Suppressor macrophage treated with lipopolysaccharide for 4 hours (primary cell): ENCODE measurements at places on chromosomes 16 and 17.

DNA sequence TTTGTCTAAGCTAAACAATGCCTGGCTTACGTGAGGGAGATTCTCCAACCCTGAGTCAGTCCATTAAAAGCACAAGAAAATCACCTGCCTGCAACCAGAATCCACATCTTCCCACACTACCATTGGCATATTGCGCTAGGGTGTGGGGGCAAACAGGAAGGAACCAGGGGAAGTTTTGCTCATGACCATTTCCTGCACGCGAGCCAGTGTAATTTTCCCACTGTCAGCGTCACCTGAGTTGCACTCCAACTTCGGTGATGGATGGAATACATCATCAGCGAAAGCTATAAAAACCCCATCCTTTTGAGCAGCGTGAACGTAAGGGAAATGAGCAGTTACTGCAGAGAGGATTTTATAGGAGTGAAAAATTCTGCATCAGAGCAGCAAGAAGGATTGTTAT, 167.9 kb upstream of the NOL11 start:
- peak; percentile 87 for DNase-seq

GRCh38 chr17:72466199-72466598, 345.4 kb downstream of the SOX9 start:
- DNase-seq = no peak

GRCh38 chr17:2123375-2124251, 68.7 kb downstream of the HIC1 start:
- DNase-seq = peak; percentile 91

- no peak for DNase-seq
These were observed 25.1 kb downstream of the SALL1 start for GRCh38 chr16:51125992-51126391.

DNA sequence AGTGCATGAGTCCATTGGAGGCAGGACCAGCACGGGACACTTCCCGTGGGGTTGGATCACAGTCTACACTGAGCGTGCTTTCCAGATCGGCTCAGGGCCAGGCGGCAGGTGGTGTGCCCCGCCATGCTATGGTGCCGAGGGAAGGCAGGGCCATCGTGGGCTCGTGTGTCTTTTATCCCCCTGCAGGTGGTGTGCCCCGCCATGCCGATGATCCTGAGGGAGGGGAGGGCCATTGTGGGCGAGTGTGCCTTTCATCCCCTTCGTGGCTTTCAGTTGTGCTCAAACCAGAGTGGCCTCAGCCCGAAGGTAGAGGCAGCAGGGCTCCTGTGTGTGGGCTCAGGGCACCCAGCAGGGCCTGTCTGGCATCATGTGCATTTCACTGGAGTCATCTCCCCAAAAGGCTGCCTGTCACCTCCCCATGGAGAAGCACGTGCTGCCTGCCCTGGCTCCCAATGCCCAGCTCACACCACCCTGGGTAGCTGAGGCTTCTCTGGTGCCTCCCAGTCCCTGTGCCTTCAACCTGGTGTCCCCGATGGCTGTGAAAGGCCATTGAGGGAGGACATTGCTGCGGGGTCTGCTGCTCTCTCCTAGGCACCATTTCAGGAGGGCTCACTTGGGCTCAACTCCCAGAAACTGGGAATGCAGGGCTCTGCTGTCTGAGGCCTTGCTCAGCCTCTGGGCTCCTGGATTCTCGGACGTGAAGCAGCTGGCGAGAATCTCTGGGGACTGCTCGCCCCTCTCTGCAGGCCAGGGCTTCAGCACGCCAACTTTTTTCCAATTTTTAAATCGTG, 207.6 kb downstream of the NPIPB11 start:
- no peak for DNase-seq

- DNase-seq = peak; percentile 83
These were observed 3.7 kb upstream of the ERN1 start for GRCh38 chr17:64133546-64134215.

DNA sequence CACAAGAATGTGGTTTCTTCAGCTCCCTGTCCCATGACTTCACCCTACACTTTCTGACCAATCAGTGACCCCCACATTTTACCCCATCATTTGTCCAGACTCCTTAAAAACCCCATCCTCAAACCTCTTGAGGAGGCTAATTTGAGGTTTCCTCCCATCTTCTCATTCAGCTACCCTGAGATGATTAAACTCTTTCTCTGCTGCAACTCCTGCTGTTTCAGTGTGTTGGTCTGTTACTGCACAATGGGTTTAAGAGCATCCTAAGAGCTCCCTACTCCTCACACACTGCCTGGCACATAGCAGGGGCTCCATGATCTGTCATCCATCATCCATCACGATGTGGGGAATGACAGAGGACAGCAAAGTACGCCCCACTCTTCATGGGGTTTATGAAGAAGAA, 212.6 kb downstream of the SLC39A11 start:
- no peak for DNase-seq

- no peak for DNase-seq
These were observed 9.7 kb upstream of the KIF18B start for GRCh38 chr17:44956998-44957981.

DNA sequence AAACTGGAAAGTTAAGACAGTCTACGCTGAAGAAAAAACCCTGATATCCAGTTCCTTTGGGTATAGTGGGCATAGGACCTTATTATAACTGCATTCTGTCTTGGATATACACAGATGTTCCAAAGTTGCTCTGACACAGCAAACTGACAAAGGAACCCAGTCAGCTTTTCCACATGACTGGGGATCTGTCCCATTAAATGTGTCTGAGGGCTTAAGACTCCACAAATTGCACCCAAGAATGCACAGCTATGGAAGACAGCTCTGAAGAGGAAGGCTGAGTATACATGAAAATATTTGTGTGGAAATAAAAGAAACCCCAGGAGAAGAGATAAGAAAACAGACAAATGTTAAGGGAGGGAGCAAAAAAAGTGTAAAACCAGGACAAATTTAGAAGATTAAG, 114.1 kb downstream of the SPAG9 start:
- no peak for DNase-seq

- DNase-seq = peak; percentile 85
These were observed 4.8 kb downstream of the MT1A start for GRCh38 chr16:56643080-56643778.

DNA sequence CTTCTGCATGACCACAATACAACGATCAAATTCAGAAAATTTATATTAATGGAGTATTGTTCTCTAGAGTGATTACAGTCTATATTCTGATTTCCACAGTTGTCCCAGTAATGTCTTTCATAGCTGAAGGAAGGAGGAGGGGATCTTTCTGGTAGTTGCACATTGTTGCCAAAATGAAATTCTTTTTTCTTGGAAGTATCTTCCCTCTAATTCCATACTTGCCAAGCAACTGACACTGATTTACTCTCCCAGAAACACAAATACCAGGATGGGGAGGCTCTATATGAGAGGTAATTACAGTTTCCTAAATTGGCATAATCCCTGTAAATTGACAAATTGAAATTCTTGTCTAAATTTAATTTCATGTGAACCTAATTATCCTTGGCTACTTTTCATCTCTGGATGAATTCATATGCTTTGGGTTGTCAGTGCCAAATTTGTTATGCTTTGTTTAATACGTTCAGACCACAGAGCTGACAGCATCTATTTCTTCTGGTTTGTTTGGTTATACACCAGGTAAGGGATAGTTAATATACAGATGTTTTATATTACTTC, 30.0 kb downstream of the NOL11 start:
- no peak for DNase-seq

- no peak for DNase-seq
These were observed 22.5 kb downstream of the AXIN2 start for GRCh38 chr17:65538675-65539529.

DNA sequence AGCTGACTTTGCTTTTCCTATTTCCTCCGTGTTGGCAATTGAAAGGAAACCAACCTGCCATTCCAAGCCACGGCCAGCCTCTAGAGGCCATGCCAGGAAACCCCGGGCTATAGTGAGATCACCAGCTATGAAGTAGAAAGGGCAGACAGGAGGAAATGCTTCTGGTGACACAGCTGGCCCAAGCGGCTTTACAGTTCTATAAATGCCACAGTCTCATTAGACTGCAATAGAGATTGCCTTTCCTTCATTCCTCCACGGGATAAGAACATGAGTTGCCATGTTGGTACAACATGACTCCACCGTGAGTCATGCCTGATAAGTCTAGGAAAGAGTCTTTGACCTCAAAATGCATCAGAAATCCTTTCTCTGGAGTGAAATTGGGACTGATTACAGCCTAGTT, 384.9 kb downstream of the GRIN2A start:
- DNase-seq = no peak

DNA sequence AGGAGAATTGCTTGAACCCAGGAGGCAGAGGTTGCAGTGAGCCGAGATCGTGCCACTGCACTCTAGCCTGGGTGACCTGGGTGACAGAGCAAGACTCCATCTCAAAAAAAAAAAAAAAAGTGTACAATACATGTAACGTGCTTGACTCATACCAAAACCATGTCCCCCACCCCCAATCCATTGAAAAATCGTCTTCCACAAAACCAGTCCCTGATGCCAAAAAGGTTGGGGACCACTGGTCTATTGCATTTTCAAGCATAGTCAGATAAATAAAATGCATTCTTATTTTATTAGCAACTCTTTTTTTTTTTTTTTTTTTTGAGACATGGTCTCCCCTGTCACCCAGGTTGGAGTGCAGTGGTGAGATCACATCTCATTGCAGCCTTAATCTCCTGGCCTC, 52.1 kb downstream of the COPRS start:
- DNase-seq = no peak

GRCh38 chr17:51402899-51403298, 142.6 kb downstream of the UTP18 start:
- DNase-seq = no peak

DNA sequence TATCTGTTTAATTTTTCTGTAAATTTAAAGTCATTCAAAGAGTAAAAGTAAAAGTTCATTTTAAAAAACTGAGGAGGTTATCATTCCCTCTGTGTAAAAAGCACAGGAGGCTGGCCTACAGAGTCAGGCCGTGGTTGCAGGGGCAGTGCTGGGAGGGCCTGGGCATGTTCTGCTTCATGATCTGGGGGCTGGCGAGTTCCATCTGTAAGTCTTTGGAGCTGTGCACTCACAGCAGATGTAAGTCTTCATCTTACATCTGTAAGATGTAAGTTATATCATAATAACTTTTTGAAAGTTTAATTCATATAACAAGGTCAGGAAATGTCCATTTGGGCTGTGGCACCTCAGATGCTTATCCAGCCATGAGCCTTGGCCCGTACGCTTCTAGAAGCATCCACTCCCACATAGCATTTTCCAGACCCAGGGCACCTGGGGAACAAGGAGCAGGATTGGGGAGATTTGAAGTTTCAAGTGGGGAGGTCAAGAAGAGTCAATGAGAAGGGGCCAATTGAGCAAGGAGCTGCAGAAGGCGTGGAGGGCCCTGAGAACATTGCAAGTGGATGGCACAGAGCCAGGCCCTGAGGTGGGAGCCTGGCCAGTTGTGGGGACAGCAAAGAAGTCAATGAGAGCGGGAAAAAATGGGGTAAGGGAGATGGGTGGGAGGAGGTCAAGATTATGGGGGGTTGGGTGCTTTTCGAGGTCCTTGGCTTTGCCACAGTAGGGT, 54.1 kb downstream of the TNFRSF13B start:
- DNase-seq = no peak

DNA sequence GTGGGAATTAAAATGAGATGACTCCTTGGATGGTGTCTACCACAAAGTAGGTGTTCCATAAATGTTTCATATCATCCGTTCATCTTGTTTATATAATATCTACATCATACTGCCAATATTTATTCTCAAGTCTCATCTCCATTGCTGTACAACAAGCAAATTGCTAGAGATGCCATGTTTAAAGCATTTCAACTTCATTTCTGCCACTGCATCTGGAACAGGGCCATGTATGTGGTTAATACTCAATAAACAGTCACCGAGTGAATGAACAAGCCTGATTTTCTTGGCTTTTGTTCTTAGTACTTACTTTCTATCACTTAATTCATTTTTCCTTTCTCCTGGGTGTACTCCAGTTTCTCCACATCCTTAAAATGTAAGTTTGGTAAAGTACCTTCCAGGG, 107.6 kb downstream of the KCNJ2 start:
- no peak for DNase-seq

- no peak for DNase-seq
These were observed 615 bp downstream of the CARMIL2 start for GRCh38 chr16:67645397-67646121.

DNA sequence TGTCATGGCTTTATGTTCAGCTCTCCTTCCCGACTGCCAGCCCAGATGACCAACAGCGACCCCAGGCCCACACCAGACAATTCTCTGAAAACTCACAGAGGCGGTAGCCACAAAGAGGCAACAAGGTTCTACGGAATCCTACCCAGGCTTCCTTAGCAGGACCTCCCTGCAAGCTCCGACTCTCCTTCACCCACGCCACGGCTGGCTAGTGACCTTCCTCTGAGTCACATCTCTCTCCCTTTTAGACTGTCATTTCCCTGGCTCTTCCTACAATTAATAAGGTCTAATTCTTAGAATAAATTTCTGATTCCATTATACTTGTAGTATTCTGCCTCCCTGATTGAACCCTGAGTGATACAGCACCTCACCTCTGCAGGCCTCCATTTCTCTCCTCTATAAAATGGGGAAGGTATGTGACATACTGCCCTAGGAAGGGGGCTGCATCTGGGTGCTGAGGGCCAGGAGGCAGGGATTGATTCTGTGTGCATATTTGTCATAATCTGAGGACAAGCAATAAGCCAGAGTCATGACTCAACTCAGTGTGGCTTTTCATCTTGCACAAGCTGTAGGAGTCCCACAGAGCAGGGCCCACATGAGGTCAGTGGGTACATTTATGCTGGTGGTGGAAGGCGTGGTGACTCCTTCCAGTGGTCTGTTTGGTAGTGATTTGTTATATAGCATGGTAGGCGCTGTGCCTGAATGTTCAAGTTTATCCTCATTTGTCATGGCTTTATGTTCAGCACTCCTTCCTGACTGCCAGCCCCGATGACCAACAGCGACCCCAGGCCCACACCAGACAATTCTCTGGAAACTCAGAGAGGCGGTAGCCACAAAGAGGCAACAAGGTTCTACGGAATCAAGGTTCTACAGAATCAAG, 46.2 kb downstream of the SMPD3 start:
- peak; percentile 59 for DNase-seq

GRCh38 chr17:14771543-14771942, 470.7 kb downstream of the HS3ST3B1 start:
- DNase-seq = no peak

DNA sequence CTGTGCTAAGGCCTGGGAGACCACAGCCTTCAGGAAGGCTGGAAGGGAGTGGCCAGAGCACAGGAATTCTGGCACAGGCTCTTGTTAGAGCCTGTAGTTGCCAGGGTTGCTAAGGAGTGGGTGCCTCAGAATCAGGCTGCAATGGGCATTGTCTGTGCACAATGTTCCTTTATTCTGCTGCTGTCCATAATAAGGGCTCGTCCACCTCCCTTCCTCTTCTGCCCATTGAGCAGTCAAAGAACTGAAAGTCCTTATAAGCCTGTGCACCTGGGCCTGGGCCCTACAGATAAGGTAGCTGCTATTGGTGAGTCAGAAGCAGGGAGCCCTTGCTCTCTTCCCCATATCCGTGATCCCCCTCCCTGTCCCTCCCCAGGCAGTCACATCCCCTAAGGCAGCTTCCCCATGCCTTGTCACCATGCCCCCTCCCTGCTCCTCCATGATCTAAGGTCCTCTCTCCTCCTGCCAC, 5.4 kb upstream of the CNGB1 start:
- DNase-seq = no peak

- DNase-seq = no peak
These were observed 880 bp downstream of the SARM1 start for GRCh38 chr17:28372203-28372944.

- peak; percentile 95 for DNase-seq
These were observed at the start of gene SPAG5 for GRCh38 chr17:28598799-28599310. Gene SPAG5, minus strand, starts transcription at chr17:28599025. Its CDS starts 79 bp downstream, at chr17:28598946.
